Hepatocyte (in vitro differentiated cells): ENCODE measurements at places on chromosomes 2 and 18. TPM values are rescaled to one million over a fixed set of nuclear protein-coding genes. Genes with fewer than 3 reads are reported as not detected.

- no peak overlapping the region for H3K4me3 ChIP-seq
- H3K4me1 ChIP-seq = no peaks in the 10 kb centered on the region
- H3K27me3 ChIP-seq = no peaks in the 10 kb centered on the region
Observed at GRCh38 chr2:228763379-228763981, 507.6 kb downstream of the PID1 start.

- H3K4me1 ChIP-seq = no peaks in the 10 kb centered on the region
- peak overlapping the region; percentile 81 for H3K27ac ChIP-seq
Observed at GRCh38 chr2:2664989-2665833, 334.1 kb upstream of the MYT1L start.

GRCh38 chr2:199471443-199472057 lies 13.8 kb upstream of the SATB2 start:
- peaks cover 15% of the 10 kb centered on the region for H3K4me1 ChIP-seq
- peak overlapping the region; percentile 21 for H3K4me3 ChIP-seq
- no peaks in the 10 kb centered on the region for H3K36me3 ChIP-seq
- DNase-seq = peak; percentile 86

- peak overlapping the region; percentile 24 for H3K27ac ChIP-seq
- DNase-seq = peak; percentile 78
- no peaks in the 10 kb centered on the region for H3K27me3 ChIP-seq
- peaks cover 18% of the 10 kb centered on the region for H3K4me1 ChIP-seq
- H3K36me3 ChIP-seq = no peaks in the 10 kb centered on the region
- no peak overlapping the region for H3K4me3 ChIP-seq
Observed at GRCh38 chr2:101518578-101519492, 43.9 kb upstream of the RFX8 start.

GRCh38 chr18:57270156-57270555 lies 82.2 kb upstream of the ST8SIA3 start:
- no peaks in the 10 kb centered on the region for H3K27me3 ChIP-seq
- peak overlapping the region; percentile 15 for H3K27ac ChIP-seq
- DNase-seq = no peak

- peaks cover 4% of the 10 kb centered on the region for H3K4me1 ChIP-seq
- no peaks in the 10 kb centered on the region for H3K36me3 ChIP-seq
- no peaks in the 10 kb centered on the region for H3K27me3 ChIP-seq
- no peak overlapping the region for H3K27ac ChIP-seq
- no peak for DNase-seq
- H3K4me3 ChIP-seq = no peak overlapping the region
Observed at GRCh38 chr2:9274701-9275343, 68.2 kb downstream of the ASAP2 start.

GRCh38 chr2:19540739-19541525 lies 182.5 kb upstream of the OSR1 start:
- H3K27ac ChIP-seq = no peak overlapping the region
- H3K27me3 ChIP-seq = no peaks in the 10 kb centered on the region
- H3K36me3 ChIP-seq = no peaks in the 10 kb centered on the region
- H3K4me1 ChIP-seq = peaks cover 6% of the 10 kb centered on the region

DNA sequence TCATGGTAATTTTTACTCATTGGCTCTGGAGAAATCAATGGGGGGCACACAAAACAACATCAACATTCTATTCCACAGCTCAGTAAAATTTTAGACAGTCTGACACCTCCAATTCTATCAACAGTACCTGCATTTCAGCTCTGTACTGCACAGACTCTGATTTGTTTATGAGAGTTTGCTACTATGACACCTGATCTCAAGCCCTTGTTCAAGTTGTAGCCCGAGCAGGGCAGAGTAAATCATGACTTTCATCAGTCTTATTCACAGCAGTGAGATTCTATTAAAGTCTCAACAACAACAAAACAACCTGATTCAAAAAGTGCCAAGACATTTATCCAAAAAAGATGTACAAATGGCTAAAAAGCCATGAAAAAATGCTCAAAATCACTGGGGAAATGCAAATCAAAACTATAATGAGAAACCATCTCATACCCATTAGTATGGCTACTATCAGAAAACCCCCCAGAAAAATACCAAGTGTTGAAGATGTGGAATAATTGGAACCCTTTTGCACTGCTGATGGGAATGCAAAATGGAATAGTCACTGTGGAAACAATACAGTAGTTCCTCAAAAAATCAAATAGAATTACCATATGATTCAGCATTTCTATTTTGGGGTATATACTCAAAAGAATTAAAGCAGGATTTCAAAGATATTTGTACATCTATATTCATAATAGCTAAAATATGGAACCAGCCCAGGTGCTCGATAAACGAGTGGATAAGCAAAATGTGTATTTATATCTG lies 71.7 kb upstream of the RBMS1 start:
- no peak overlapping the region for H3K27ac ChIP-seq
- no peaks in the 10 kb centered on the region for H3K4me1 ChIP-seq

- H3K4me1 ChIP-seq = no peaks in the 10 kb centered on the region
- DNase-seq = no peak
- no peak overlapping the region for H3K4me3 ChIP-seq
- no peaks in the 10 kb centered on the region for H3K36me3 ChIP-seq
- H3K27ac ChIP-seq = no peak overlapping the region
Observed at GRCh38 chr18:12569791-12570190, 88.1 kb downstream of the SPIRE1 start.

GRCh38 chr2:183070942-183071844 lies 7.4 kb upstream of the DUSP19 start:
- no peaks in the 10 kb centered on the region for H3K36me3 ChIP-seq
- no peak overlapping the region for H3K4me3 ChIP-seq
- DNase-seq = peak; percentile 71
- H3K4me1 ChIP-seq = no peaks in the 10 kb centered on the region

GRCh38 chr2:39516347-39517101 lies 79.4 kb upstream of the MAP4K3 start:
- H3K27me3 ChIP-seq = no peaks in the 10 kb centered on the region
- no peak overlapping the region for H3K27ac ChIP-seq
- no peak overlapping the region for H3K4me3 ChIP-seq

DNA sequence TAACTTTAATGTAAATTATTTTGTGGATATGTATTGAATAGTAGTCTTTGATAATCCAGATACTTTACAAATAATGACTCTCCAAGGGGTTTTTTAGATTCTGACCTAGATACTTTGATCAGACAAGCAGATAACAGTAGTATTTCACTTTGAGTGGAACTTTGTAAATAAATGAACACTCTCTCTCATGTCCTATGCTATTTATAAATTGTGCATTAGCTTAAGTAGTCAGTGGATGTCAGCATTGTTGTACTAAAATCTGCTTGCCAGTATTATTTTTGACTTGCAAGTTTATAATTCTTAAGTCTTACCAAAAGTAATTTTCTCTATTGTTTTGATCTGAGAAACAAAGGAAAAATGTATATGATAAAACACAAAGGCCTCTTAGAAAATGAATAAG lies 1113.1 kb upstream of the NRXN1 start:
- H3K27ac ChIP-seq = no peak overlapping the region
- no peaks in the 10 kb centered on the region for H3K4me1 ChIP-seq

DNA sequence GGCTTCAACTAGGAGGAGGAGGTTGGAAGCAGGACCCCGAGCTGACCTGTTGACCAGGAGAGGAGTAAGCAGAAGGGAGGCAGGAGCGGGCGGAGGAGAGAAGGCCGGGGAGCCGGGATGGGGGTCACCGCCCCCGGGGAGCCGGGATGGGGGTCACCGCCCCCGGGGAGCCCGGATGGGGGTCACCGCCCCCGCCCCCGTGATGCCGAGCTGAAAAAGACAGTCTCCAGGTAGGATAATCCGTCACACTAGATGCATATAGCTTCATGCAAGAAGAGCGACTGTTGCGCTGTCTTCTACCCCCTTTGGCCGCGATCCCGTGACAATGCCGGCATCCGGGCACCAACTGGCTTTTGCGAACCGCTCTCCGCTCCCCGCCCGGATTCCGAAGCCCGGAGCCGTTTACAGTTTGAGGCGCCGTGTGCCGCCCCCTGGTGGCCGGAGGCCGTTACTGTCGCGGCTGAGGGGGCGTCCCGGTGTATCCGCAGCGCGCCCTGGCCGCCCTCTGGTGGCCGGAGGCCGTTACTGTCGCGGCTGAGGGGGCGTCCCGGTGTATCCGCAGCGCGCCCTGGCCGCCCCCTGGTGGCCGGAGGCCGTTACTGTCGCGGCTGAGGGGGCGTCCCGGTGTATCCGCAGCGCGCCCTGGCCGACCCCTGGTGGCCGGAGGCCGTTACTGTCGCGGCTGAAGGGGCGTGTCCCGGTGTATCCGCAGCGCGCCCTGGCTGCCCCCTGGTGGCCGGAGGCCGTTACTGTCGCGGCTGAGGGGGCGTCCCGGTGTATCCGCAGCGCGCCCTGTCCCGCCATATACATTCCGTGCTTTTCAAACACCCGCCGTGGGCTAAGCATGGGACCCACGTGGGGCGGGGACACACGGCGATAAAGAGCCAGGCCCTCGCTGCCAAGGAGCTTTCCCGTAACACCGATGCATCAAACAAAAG lies 89.6 kb downstream of the ACTR3 start:
- H3K27ac ChIP-seq = peak overlapping the region; percentile 79
- no peaks in the 10 kb centered on the region for H3K36me3 ChIP-seq
- no peak for DNase-seq

- no peaks in the 10 kb centered on the region for H3K27me3 ChIP-seq
- H3K4me1 ChIP-seq = peaks cover 18% of the 10 kb centered on the region
- no peaks in the 10 kb centered on the region for H3K36me3 ChIP-seq
- no peak overlapping the region for H3K4me3 ChIP-seq
- peak; percentile 65 for DNase-seq
Observed at GRCh38 chr2:42967959-42968674, 175.7 kb upstream of the HAAO start.

GRCh38 chr2:41972819-41973218 lies 75.0 kb upstream of the PKDCC start:
- no peak overlapping the region for H3K27ac ChIP-seq
- H3K4me1 ChIP-seq = peaks cover 3% of the 10 kb centered on the region
- H3K27me3 ChIP-seq = no peaks in the 10 kb centered on the region
- H3K4me3 ChIP-seq = no peak overlapping the region
- no peak for DNase-seq

DNA sequence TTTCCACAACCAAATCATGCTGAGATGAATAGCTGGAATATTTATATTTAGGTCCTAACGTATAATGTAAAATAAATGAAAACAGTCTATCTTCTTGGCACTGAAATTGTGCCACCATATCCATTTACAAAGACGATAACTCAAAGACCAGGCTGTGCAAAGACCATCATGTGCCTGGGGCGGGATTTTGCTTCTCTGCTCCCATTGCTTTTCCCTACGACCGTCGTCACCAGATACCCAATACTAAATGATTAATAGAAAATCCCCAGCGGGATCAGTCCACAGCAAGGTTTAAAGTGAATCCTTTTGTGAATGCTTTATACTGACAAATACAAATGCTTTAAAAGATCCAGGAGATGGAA lies 194.3 kb upstream of the ARL4C start:
- H3K27me3 ChIP-seq = no peaks in the 10 kb centered on the region
- H3K4me3 ChIP-seq = no peak overlapping the region
- no peak for DNase-seq

GRCh38 chr2:98070081-98070480 lies 16.9 kb upstream of the VWA3B start:
- no peaks in the 10 kb centered on the region for H3K36me3 ChIP-seq
- DNase-seq = no peak
- no peaks in the 10 kb centered on the region for H3K27me3 ChIP-seq
- no peak overlapping the region for H3K4me3 ChIP-seq
- no peaks in the 10 kb centered on the region for H3K4me1 ChIP-seq

- H3K36me3 ChIP-seq = no peaks in the 10 kb centered on the region
- H3K4me1 ChIP-seq = no peaks in the 10 kb centered on the region
- no peak for DNase-seq
- no peak overlapping the region for H3K4me3 ChIP-seq
- H3K27ac ChIP-seq = no peak overlapping the region
Observed at GRCh38 chr18:39913672-39914366, 2041.2 kb upstream of the PIK3C3 start.

DNA sequence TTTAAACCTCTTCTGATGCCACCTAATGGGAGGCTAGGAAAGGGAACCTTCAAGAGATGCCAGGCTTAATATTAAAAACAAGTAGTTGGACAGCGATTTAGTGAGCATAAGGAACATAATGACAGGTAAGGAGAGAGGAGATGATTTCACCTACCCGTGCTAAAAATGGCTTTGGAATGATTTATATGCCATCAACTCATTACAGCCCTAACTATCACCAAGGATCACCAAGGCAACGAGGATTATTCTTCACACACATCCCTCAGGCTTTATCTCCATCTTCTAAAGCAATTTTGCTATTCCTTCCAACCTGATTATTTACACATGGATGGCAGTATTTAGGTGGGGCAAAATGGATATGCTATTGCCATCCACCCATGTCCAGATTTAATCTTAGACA lies 237.8 kb downstream of the DCC start:
- DNase-seq = no peak
- no peaks in the 10 kb centered on the region for H3K27me3 ChIP-seq
- no peak overlapping the region for H3K4me3 ChIP-seq
- no peak overlapping the region for H3K27ac ChIP-seq
- no peaks in the 10 kb centered on the region for H3K4me1 ChIP-seq

DNA sequence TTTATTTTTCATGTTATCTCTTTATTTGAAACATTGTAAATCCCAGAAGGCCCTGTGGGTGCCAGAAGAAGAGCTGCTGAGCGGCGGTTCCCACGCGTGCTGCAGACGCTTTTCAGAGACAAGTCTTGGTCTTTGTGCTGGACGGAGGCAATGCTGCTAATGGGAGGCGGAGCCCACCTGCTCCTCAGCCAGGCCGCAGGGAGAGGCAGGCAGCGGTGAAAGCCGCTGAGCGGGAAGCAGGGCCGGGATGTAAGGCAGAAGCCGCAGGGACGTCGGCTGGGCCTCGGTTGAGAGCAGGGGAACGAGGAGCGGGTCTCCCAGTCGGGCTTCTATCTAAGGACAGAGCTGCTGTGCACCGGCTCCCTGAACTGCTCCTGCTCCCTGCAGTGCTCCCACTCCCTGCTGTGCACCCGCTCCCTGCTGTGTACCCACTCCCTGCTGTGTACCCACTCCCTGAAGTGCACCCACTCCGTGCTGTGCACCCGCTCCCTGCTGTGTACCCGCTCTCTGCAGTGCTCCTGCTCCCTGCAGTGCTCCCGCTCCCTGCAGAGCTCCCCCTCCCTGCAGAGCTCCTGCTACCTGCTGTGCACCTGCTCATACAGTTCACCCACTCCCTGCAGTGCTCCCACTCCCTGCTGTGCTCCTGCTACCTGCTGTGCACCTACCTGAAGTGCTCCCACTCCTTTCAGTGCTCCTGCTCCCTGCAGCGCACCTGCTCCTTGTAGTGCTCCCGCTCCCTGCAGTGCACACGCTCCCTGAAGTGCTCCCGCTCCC lies 16.4 kb downstream of the TMEM18 start:
- no peaks in the 10 kb centered on the region for H3K4me1 ChIP-seq
- H3K36me3 ChIP-seq = no peaks in the 10 kb centered on the region
- DNase-seq = no peak
- peaks cover 10% of the 10 kb centered on the region for H3K27me3 ChIP-seq
- no peak overlapping the region for H3K4me3 ChIP-seq

GRCh38 chr2:102619414-102620319 lies at the start of gene SLC9A2:
TSS of gene SLC9A2 (plus strand) at chr2:102619553. CDS start at chr2:102619849, 296 bp downstream.
- peak within 1 kb of the TSS; percentile 44 for H3K4me3 ChIP-seq
- peaks cover 56% of the 10 kb centered on the region for H3K27me3 ChIP-seq
- peak; percentile 72 for DNase-seq

- no peak overlapping the region for H3K4me3 ChIP-seq
- no peaks in the 10 kb centered on the region for H3K36me3 ChIP-seq
- H3K27ac ChIP-seq = no peak overlapping the region
- no peaks in the 10 kb centered on the region for H3K4me1 ChIP-seq
- H3K27me3 ChIP-seq = no peaks in the 10 kb centered on the region
Observed at GRCh38 chr2:217691920-217692666, 310.7 kb downstream of the TNS1 start.

GLB1L gene
- polyA plus RNA-seq = 1.7 and 6.6 TPM in 2 replicates

BOK gene
- polyA plus RNA-seq = 26.5 and 39.7 TPM in 2 replicates

CRYGC gene
- 1.3 TPM in 2 replicates for polyA plus RNA-seq

ABCG5 gene
- polyA plus RNA-seq = 1.8 and 5.4 TPM in 2 replicates

CPO gene
- polyA plus RNA-seq = not detected in 2 replicates

UGT1A3 gene
- polyA plus RNA-seq = not detected in 2 replicates

DYNAP gene
- polyA plus RNA-seq = 0.69 and 0.79 TPM in 2 replicates

GCC2 gene
- 48.1 and 53.7 TPM in 2 replicates for polyA plus RNA-seq

SERPINB4 gene
- not detected in 2 replicates for polyA plus RNA-seq

FTCDNL1 gene
- 1.1 and 6.1 TPM in 2 replicates for polyA plus RNA-seq
